Activated naive CD4-positive, alpha-beta T cell treated with anti-CD3 and anti-CD28 coated beads, Interleukin-2, amount 50 U/mL, for 16 hours (primary cell): ENCODE measurements at places on chromosomes 6 and 20.

DNA sequence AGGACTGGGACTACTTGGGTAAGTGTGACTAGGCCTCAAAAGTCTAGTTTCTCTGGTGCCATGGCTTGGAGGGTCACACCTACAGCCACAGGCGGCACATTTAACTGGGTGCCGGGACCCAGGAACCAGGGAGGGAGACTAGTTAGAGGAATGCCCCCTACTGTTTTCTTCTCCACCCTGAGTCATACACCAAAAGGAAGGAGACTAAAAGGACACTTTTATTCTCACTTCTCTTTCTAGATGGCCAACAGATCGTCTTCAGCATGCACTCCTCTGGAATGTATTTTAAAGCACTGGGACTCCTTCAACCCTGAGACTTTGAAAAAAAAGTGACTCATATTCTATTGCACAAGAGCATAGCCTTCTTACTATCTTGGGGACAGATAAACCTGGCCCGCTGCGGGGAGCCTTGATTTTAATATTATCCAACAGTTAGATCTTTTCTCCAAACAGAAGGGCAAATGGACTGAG is 33.4 kb downstream of the PLN start:
- no peak for DNase-seq

DNA sequence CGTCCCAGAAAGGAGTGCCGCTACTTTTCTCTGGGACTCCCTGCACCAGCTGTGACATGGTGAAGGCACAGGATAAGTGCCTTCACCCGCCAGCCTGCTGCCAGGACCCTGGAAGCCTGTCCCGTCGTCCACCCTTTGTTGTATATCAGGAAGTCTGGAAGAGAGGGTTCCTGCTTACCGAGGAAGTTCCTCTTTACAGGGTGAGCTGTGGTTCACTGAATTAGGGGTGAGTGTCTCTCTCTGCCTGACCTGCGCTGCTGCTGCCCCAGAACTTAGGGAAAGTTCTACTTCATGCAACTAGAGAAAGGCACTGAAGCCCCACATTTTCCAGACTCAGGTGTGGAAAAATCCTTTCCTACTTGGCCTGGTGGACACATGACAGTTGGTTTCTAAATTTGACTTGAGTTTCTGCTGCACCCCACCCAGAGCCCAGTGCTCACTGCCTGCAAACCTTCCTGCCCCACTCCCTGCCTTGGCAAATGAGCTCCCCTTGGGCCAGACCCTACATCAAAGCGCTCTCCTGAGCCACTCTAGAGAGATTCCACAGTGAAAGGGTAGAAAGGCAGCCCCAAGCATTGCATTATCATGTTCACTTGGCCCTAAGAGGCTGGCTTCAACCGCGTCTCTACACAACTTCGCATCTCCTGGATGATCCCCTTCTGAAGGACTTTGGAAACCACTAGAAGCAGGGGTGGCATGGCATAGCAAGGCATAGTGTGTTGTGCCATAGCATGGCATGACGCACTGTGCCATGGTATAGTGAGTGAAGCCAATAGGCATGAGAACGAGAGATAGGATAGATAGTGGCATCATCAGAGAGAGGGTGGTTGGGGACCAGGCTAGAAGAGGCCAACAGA is 215.8 kb upstream of the CDYL start:
- no peak for DNase-seq

GRCh38 chr20:32296819-32297420 is 19.5 kb downstream of the KIF3B start:
- no peak for DNase-seq

DNA sequence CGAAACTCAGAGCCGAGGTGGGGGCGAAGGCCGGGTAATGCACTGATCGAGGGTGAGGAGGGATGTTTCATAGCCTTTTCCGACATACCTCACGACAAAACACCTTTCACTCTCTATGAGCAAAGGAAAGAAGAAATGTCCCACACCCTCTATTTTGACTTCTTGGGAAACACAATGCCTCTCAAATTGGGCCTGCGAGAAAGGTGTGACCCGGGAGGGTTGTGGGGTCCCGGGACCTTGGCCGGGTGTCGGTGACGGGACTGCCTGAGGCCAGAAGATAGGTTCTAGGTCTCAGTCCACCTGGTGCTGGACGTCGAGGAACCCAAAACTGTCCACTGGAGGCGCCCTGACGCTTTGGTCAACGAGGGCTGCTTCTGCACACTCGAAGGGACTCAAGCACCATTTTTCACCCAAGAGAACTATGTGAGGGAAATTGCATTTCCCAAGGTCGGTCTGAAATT is 41.1 kb upstream of the OSTM1 start:
- no peak for DNase-seq

- no peak for DNase-seq
These were observed 277.7 kb upstream of the ECI2 start for GRCh38 chr6:4413073-4413472.

- DNase-seq = no peak
These were observed 21.3 kb downstream of the DSP start for GRCh38 chr6:7562769-7563168.

GRCh38 chr6:31042806-31043205 is 32.5 kb downstream of the MUC22 start:
- peak; percentile 25 for DNase-seq

DNA sequence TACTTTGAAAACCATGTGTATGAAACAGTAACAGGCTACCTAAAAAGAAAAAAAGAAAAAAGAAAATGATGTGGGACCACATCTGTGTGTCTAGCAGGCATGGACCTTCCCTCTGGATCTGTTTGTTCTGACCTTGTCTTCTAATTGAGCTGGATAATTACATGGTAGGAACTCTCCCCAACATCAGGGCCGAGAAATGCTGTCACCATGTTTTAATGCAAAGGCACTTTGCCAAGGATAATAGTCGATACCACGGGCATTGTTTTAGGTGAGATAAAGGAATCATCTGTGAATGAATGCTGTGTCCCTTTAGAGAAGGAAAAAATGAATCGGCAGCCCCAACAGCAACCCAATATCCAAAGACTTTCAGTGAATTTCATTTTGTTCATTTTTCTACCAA is 149.1 kb downstream of the ZDHHC14 start:
- DNase-seq = no peak

DNA sequence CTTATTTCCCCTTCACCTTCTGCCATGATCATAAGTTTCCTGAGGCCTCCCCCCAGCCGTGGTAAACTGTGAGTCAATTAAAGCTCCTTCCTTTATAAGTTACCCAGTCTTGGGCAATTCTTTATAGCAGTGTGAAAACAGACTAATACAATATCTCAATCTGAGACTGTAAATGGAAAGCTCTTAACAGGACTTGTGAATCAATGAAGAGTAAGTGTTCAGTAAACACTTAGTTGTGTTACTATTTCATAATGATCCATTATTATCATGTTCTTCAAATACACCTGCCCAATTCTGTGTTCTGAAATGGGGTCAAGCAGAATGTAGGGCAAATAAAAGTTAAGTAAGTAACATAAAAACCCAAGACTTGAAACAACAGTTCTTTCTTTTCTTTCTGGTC is 266.2 kb downstream of the TENT5A start:
- DNase-seq = no peak

DNA sequence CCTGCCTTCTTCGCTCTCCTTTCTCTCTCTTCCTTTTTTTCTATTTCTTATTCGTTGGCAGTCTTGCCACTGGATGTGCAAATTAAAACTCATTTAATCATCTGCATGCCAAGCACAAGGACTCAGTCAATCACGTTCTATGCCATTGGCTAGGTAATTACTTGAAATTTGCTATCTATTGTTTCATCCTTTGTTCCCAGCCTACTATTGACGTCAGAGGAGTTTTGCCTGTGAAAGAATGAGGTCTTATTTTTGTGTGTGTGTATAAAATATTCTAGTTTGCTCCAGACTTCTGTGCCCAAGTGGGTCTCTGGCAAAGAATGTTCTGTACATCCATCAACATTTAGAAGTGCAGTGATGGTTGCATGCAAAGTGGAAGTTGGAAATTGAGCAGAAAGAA is 132.3 kb upstream of the DOK5 start:
- DNase-seq = no peak

DNA sequence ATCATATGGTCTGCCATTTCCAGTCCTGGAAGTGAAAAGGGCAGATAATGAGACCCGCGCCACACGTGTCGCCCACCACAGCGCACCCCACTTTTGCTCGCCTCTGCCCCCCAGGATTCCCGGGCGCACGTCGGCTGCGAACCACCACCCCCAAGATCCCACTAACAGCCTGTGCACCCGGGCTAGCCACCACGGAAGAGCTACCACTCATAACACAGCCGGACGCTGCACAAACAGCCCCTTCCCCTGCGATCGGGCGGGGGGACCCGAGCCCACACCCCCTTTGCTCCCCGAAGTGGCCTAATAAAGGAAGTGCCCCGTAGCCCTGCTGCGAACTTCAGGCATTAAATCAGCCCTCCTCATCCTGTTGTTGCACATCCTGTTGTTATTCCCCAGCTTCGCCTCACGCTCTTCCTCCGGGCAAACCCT is 506 bp downstream of the CITED2 start:
- no peak for DNase-seq

GRCh38 chr6:118307581-118307980 is 240.5 kb upstream of the PLN start:
- DNase-seq = no peak
